KBM-7 (cell line): ENCODE measurements at places on chromosomes 16 and 17.

GRCh38 chr16:49349446-49350168, 24.0 kb upstream of the C16orf78 start:
- DNase-seq = no peak

DNA sequence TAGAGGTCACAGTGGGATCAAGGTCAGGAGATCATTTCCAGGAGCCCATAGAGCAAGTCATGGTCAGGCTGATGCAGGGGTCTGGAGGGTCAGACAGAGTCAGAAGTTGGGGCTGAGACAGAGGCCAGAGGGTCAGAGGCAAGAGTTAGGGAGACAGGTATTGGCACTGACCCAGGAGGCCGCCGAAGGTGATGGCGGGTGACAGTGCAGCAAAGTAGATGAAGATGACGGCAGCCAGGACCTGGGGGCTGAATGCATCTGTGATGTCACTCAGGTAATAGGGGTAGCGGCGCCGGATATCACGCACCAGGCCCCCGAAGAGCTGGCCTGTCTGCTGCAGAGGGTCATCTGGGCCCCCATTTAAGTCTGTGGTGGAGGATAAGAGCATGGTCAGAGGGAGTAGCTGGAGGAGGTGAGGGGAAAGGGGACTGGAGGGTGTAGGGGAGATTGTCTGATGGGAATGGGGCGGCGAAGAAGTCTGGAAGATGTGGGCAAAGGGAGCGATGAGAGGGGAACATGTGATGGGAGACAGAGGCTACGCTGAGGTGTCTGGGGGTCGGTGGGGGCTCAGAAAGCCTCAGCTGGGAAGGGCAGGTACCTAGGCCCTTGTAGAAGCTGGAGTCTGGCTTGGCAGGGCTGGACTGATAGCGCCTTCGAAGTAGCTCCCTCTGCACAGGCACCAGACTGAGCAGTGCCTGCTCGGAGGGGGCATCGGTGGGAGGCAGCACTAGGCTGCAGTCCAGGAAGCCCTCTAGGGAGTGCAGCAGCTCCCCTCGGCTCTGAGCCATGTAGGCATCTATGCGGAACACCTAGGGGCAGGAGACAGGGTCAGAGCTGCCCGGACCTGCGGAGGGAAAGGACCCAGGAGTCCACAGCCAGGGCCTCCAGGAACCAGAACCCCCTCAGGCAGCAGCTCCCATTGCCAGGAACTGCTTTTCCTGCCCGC, 9.8 kb downstream of the SLC4A1 start:
- no peak for DNase-seq

- no peak for DNase-seq
Measured at GRCh38 chr17:41308251-41308917, 725 bp downstream of the KRTAP16-1 start.

DNA sequence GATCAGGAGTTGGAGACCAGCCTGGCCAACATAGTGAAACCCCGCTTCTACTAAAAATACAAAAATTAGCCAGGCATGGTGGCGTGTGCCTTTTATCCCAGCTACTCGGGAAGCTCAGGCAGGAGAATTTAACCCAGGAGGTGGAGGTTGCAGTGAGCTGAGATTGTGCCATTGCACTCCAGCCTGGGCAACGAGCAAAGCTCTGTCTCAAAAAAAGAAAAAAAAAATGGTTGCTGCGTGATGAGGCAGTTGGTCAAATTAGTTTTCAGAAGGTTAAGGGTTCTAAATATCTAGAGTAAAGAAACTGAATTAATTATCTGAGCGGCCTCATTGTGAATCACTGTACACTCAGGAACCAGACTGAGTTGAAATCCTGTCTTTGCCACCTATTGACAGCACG, 3.5 kb upstream of the CD68 start:
- DNase-seq = no peak

DNA sequence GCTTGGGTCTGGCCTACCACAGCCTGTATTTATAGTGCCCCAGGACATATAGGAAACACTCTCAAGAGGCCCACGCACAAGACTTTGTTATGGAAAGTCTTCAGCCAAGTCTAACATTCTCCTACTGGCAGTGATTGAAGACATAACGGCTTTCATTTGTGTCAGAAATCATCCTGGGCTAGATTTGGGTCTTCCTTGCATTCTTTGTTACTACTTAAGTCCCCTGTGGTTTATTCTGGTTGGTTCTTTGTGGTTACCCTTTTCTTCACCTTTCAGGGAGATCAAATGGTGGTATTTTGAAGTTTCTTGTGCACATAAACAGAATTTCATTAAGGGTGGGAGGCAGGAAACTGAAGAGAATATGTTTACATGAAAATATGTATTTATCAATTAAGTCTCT, 37.7 kb downstream of the REXO5 start:
- DNase-seq = no peak

- peak; percentile 97 for DNase-seq
Measured at GRCh38 chr17:57868007-57868909, 18.4 kb upstream of the MRPS23 start.

GRCh38 chr16:56267888-56268287, 76.6 kb downstream of the GNAO1 start:
- no peak for DNase-seq

GRCh38 chr17:35942588-35943186, 826 bp downstream of the LYZL6 start:
- no peak for DNase-seq

GRCh38 chr16:82841108-82841507, 214.3 kb downstream of the CDH13 start:
- DNase-seq = no peak

GRCh38 chr16:23194497-23195221, 12.1 kb downstream of the SCNN1G start:
- no peak for DNase-seq

DNA sequence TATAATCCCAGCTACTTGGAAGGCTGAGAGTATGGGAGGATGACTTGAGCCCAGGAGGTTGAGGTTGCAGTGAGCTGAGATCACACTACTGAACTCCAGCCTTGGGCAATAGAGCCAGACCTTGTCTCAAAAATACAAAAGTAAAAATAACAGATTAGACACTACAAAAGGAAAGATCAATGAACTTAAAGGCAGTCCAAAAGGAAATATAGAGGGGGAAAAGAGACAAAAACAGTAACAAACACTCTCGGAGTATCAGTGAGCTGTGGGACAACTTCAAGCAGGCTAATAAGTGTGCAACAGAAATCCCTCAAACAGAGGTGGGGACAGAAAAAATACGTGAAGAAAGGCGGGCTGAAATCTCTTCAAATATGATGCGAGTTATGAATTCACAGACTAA, 58.8 kb downstream of the CPPED1 start:
- no peak for DNase-seq

DNA sequence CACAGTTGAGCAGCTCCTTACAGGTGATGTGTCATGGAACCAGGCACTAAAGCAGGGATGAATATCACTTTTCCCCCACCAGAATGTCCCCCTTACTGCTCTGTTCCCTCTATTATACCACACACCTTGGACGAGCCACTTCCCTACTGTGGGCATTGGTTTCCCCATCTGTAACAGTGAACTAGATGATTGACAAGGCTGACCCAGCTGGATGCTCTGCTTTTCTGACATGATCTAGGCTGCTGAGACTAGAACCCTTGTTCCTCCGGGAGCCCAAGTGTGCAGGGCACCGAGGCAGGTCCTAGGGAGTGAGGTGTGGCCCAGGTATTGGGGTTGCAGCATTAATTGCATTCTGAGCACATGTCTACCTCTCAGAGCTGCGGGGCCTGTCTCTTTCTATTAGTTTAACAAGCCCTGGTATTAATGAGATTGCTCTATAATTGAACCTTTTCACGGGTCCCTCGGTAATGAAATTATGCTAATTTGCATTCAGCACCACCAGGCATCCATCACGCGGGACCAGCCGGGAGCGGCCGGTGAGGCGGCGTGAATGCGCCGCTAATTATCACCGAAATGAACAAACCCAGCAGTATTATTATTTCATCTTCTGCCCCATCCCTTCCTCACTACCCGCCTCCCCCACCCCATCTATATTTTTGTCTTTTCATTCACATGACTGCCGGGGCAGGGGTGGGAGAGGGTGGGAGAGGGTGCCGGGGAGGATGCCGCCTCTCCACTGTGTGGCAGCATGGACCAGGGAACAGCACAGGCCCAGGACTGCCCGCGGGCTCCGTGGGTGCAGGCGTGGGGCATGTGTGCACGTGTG, 121.1 kb downstream of the CYLD start:
- no peak for DNase-seq
